ENCODE measurements at places on chromosomes 4 and X.

GRCh38 chr4:108345862-108346817, 177.4 kb upstream of the LEF1 start:
- no peak for DNase-seq

DNA sequence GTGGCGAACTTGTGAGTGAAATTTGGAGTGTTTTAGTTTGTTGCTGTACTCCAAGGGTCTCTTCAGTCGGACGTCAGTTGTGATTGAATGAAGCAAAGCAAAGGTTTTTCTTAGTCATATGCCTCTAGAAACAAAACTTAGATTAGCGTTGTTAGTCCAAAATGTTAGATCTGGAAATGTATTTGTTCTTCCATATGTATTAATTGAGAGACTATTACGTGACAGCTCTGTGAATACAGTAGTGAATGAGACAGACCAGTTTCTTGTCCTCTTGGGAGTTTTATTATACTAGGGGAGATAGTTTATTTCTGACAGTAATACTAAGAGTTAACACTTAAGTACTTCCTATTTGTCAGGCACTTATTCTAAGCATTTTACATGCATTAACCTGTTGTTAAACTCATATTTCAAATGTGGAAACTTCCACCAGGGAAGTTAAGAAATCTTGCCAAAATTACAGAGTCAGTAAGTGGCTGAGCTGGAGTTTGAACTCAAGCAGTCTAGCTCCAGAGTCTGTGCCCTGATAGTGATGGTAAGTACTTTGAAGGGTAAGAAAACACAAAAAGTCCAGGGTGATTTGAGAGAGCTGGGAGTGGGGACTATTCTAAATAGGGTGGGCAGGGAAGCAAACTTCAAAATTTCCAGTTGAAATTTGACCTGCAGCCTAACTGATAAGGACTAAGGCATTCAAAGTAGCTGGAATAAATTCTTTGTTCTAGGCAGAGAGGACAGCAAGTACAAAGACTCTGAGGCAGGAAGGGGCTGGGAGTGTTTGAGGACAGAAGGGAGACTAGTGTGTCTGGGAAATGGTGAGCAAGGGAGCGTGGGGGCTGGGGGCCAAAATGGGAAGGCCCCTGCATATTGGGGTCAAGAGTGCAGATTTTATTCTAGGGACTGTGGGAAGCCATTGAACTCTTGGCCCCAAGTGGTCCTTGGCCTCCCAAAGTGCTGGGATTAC, 17.0 kb downstream of the ADD1 start:
- DNase-seq, result no peak

DNA sequence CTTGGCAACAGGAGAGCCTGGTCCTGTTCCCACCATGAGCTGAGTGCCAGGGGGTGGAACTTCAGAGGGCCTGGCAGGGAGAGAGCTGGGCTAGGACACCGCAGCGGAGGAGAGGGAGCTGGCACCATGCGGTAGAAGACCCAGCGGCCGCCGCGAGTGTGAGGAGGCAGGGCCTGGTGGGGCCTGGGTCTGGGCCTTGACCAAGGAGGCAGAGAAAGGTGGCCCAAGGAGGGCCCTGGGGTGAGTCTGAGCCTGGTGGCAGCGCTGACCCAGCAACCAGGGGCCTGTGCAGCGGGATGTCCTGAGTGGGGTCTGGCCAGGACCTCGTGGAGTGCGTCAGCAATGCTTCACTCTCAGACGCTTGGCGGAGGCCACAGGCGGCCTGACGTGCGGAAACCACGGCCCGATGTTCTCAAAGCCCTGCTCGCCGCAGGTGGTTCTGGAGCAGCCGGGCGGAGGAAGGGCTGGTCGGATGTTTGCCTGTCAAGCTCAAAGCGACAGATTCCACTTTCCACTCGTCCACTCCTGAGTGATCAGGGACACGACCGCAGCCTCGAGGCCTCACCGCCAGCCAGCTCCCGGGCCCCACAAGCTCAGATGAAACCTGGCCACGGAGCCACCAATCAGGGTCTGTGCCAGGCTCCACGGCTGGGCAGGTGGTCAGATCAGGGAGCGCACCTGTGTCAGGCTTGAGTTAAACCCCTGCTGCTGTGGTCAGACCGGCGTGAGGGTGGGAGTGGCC, 20.8 kb downstream of the ATP5ME start:
- no peak for DNase-seq

GRCh38 chrX:24619647-24620046, 27.5 kb downstream of the PCYT1B start:
- DNase-seq, result peak; percentile 84

- DNase-seq, result no peak
Measured at GRCh38 chrX:110123331-110123782, 120.4 kb downstream of the TMEM164 start.

DNA sequence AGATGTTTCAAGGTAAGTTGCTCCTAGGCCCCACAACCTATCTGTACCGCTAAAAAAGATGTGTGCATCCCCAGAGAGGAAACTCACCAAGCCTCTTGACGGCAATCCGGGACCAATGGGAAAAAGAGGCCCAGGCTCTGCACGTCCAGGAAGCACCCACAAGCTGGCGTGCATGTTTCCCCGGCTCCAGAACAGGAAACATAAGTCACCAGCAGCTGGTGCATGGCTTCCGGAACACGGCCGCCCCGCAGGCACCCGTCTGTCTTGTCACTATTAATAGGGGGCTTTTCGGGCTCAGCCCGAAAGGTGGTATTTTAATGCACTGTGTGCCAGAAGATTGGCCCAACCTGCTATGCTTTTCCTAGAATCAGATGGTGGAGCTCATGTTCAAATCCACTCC, 22.2 kb downstream of the CRMP1 start:
- DNase-seq, result no peak

DNA sequence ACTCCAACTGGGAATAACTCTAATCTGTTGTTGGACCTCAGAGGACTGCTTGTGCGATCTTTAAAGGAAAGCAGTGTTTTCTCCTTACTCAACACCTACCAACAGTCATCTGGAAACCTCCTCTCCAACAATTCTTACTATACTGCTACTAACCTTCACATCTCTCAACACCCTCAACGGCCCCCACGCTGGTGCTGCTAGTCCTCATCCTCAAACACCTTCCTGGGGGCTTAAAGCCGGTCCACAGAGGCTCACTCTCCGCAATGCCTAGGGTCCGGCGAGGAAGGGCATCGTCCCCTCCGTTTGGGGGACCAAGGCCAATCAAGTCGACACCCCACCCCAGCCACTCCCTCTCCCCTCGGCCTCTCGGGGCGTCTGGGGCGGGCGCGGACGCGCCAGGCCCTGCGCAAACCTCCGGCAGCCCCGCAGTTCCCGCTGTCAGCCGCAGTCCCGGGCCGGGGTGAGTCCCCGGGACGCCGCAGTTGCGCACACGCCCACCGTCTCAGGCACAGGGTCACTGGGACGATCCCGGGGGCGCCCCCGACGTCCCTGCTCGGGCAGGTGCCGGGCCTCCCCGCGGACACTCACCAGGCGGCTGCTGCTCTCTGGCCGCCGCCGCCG, 418 bp downstream of the TAB3 start:
- DNase-seq, result peak; percentile 8

- no peak for DNase-seq
Measured at GRCh38 chr4:14646831-14647230, 355.4 kb upstream of the CPEB2 start.

Data from NCI-H345 (cell line).